ENCODE measurements at places on chromosomes 4 and X. TPM values are rescaled to one million over a fixed set of nuclear protein-coding genes. Genes with fewer than 3 reads are reported as not detected.

DNA sequence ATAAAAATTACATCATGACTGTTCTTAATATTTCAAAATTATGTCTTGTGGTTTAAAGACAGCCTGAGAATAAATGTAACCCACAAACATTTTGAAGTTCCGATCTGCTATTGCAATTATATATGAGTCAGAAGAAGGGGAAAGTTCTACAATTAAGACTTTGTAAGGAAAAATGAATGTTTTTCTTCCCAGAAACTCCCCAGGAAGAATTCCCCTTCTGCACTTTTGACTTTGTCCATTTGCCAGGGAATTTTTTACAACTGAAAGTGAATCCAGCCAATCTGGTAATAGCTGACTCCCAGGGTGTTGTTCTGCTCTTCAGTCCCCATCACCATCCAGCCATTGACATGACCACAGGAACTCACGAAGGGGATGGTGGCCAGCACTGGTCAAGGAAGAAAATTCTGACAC is 61.6 kb upstream of the NOCT start:
- no peak for DNase-seq

DNA sequence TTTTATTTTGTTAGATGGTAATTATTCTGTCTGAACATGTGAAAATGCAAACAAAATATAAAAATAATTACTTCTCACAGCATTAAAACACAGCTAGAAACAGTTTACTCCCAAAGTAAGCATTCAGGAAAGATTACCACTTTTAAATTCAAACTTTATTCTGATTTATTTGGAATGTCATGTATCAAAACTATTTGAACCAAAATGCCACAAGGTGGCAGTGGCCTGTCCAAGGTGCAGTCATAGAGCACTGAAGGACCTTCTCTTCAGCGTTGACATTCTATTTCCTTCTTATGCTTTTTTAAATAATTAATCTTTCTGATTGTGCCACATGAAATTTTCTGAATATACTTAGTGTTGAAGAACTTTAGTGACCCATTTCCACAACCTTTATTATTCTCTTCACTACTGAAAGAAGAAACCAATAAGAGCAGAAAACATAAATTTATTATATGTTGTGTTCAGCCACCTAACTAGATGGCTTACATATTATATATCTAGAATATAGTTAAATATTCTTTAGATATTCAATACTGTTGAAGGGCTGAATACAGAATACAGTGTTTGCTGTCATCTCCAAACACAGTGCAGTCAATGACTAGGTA is 283.6 kb downstream of the CFAP299 start:
- DNase-seq = no peak

DNA sequence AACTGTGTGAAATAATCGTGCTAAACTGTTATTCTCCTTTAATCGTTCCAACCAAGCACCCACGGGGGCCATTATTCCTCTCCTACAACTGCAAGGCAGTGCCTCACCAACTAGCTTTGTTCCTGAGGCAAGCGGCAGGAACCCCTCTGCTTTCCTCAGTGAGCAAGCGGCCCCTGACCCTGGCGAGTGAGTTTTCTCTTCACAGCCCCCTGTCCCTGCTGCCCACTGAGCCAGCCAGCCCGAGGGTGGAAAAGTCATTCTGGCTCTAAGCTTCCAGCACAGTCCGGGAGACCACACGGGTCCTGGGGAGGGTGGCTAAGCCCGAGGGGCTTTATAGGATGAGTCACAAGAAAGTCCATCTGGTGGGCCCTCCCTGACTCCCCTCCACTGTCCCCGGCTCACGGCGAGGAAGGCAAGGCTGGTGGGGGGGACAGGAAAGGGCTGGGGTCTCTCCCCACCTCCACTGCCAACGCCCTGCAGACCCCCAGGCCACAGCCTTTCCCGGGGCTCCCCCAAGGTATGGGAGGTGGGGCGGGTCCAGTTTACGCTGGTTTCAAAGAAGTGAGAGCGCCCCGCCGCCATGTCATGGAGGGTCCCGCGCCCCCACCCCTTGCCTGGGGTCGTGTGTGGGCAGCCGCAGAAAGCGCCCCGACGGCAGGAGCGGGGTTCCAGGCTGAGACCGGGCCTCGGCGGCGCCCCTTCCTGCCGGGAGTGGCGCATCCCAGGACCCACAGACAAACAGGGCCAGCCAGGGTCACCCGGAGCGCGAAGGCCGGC is 45.0 kb downstream of the CPLX1 start:
- DNase-seq = no peak

GRCh38 chrX:20519826-20520225 is 253.1 kb upstream of the RPS6KA3 start:
- no peak for DNase-seq

- DNase-seq = no peak
Observed at GRCh38 chr4:89829470-89830138, 7.4 kb downstream of the SNCA start.

Gene NRK
- total RNA-seq = 0.08 TPM

Gene VCX2
- not detected for total RNA-seq

Gene EDNRA
- total RNA-seq = 6.0 TPM

Data from liver (tissue), 10 donors.